AG09319 (cell line): ENCODE measurements at places on chromosomes 13 and 19.

DNA sequence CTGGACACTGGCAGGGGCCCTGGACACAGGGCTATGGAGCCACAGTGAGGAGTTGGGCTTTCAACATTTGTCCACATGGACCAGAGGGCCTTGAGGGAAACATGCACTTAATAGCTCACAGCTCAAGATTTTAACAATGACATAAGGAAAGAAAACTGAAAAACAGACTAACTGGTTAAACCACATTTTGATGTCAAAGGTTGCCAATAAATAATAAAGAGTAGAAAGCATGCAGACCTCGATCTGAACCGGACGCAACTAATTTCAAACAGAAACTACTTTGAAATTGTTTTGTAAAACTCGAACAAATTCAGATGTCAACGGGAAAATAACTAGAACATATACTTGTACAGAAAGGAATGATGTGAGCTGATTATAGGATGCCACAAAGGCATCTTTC, 15.5 kb upstream of the ZNF888 start:
- DNase-seq, result no peak

DNA sequence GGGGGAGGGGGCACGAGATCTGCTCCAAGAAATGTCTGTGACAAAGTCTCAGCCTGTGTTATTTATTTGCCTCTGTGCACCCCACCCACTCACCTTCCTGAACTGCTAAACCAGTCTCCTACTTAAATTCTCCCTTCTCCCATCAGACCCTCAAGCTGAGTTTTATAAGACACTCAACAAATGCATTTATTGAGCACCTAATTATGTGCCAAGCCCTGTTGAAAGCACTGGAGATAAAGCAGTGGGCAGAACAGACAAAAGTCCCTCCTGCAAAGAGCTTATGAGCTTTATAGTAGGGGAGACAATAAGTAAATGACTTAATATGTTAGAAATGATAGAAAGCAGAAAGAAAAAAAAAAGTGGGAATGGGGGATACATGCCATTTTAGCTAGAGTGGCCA, 3.4 kb upstream of the FAM98C start:
- DNase-seq, result no peak

GRCh38 chr13:44140888-44141724, 232.5 kb upstream of the SERP2 start:
- no peak for DNase-seq

GRCh38 chr19:44626048-44626624, 12.8 kb downstream of the IGSF23 start:
- peak; percentile 86 for DNase-seq

- no peak for DNase-seq
These were observed 673 bp downstream of the IFNL4 start for GRCh38 chr19:39247701-39248664.
